ENCODE measurements at places on chromosomes 3 and 15.
A peak's percentile ranks its signal among the peaks of the same experiment; 100 is the strongest.

DNA sequence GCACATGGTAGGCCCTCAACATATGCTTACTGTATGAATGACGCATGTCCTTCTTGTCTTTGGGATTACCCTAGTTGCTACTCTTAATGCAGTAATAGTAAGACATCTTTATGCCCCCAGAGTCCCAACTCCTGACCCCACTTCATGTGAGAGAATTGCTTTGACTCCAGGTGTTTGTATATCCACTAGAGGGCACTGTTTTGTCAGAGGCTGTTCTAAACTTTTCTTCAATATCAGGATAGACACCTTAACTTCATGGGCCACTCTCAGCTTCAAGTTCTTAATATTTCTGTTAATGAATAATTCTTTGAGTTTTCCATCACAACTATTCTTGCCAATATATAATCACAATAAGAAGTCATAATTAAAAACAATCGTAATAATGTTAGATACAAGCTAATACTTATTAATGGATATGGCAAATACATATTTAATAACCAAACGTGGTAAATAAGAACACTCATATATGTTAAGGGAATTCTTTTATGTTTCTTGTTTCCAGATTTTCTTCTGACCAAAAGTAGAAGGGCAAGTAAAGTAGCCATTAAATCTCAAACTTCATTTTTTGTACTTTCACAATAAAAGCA lies 337.2 kb upstream of the DNAJC19 start:
- peak; percentile 46 for DNase-seq

DNA sequence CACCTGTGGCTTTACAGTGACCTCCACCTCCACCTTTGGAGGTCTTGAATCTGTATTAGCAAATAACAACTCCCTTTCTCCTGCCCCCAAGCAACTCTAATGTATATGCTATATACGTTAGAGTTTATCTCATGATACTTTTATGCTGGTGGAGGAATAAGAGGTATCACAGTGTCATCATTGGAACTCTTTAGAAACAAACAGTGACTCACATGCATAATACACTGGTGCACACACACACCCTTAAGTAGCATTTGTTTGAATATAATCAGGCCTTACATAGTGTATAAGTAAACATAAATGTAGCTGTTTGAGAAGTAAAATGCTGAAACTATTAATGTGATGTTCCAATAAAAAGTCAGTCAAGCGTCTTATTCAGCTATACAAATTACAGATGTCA lies 280.2 kb upstream of the C2CD4B start:
- peak; percentile 12 for DNase-seq

DNA sequence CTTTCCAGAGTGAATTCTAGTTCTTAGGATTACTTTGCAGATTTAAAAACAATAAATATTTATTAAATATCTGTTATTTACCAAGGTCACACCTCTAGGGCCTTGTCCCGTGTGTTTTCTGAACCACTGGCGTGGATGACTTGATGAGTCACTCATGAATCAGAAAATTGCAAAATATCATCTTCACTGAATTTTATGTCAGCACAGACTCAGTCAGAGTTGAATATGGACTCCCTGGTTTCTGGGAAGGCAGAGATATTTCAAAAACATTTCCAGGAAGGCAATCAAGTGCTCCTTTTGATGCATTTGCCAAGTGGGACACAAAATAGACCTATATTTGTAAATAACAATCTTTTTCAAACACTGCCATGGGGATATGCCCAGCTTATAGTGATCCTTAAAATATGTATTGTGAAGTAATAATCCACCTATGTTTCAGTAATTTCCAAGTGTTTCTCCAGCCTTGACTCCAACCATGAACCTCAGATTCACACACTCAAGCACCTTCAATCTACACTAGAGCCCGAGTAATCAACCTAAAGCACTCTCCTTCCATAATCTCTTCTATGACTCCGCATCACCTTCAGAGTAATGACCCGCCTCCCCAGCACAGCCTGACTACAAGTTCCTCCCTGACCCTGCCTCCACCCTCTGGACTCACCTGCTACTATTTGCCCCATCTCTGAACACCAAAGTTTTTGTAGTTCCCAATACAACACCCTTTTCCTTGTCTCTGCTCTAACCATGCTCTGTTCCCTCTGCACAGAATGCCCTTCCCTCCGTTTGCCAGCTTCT lies 24.3 kb downstream of the DPH3 start:
- peak; percentile 49 for DNase-seq

- DNase-seq: no peak
These were observed 18.3 kb upstream of the NUDT16 start for GRCh38 chr3:131363275-131363674.

- DNase-seq: no peak
These were observed 240.3 kb downstream of the ZIC1 start for GRCh38 chr3:147649475-147649874.
